Kasumi-1 (cell line): ENCODE measurements at places on chromosomes 16 and 17.

DNA sequence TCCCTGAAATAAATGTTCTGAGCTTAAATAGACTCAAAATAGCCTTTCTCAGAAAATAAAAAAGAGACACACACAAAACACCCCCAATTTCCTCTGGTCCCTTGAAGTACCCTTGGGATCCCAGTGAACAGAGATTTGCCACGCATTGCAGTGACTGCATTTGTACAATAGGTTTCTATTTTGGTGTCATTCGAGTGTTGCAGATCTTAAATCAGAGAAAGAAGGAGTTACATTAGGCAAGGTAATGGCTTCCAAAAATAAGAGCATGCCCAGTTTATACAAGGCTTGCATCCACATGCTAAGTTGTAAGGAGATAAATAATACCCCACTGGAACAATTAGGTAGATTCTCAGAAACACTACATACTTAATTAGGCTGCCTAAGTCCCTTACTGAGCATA is 2.2 kb downstream of the TOX3 start:
- no peak for DNase-seq

GRCh38 chr17:1709971-1710806 is at the start of gene TLCD2:
TSS of gene TLCD2 (minus strand) at chr17:1710377. CDS start at chr17:1710242, 135 bp downstream.
- no peak for DNase-seq

- DNase-seq: no peak
These were observed 259.9 kb upstream of the IRX3 start for GRCh38 chr16:54546521-54546920.

DNA sequence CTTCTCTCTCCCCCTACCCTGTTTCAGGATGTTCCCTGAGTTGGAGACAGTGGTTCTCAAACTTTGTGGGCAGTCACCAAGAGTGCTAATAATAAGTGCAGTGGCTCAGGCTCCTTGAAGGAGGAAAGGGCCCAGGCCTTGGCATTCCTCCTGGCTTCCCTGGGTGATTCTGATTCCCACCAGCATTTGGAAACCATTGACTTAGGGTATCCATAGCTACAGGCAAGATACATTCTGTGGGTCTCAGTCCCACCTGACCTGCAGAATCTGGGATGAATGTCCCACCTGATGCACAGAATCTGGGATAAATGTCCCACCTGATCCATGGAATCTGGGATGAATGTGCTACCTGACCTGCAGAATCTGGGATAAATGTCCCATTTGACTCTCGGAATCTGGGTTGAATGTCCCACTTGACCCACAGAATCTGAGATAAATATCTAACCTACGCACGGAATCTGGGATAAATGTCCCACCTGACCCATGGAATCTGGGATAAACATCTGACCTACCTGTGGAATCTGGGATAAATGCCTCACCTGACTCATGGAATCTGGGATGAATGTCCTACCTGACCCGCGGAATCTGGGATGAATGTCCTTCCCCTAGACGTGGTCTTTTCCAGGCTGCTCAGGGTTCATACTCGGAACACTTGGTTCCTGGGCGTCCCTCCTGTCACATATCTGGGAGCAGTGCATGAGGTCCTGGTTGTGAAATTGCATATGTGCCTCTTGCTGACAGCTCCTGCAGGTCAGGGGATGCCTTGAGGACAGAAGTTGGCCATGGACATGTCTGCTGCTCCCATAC is 136.7 kb upstream of the HS3ST2 start:
- no peak for DNase-seq

DNA sequence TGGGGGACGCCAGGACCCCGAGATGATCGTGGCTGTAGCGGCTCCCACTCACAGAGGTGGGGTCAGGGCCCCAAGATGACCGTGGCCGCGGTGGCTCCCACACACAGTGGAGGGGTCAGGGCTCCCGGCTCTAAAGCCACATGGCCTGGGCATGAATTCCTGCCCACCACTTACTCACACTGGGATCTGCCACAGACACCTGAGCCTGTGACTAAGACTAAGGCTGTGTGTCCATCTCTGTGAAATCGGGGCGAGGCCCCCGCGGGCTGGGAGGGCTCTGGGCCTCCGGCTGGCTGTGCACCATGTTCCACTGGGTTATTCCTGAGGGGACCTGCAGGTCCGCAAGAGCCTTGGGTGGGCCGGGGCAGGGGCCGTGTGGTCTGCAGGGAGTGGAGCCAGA is 18.5 kb downstream of the ZFPM1 start:
- no peak for DNase-seq

DNA sequence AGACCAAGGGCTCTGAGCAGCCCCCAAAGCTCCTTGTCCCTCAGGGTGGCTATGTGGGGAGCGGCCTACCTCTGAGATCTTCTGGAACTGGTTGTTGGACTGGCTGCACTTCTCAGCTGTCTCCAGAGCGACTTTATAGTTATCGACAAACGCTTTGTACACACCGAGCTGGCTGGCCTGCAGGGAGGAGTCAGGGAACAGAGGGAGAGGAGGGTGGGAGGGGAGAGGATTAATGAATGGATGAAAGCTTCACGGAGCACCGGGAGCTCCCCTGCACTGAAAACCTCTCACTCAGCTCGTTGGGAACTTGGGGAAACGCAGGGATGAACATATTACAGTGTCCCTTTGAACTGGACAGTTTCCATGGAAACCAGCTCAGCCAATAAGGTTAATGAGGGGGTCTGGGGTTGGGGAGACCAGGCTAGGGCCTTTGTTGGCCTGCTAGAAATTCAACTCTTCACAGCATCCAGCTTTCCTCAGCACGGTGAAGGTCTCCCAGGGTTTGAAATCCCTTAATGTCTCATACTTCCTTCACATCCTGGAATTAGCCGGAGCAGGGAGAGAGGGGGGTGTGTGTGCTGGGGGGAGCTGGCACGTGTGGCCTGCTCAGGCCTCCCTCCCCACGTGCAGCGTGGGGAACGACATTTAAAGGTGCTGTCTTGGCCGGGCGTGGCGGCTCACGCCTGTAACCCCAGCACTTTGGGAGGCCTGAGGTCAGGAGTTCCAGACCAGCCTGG is 86.7 kb downstream of the TIMM22 start:
- DNase-seq: no peak

GRCh38 chr17:35765086-35765710 is 4.5 kb downstream of the C17orf50 start:
- DNase-seq: no peak

GRCh38 chr16:70381604-70382342 is 35.1 kb downstream of the DDX19A start:
- no peak for DNase-seq

DNA sequence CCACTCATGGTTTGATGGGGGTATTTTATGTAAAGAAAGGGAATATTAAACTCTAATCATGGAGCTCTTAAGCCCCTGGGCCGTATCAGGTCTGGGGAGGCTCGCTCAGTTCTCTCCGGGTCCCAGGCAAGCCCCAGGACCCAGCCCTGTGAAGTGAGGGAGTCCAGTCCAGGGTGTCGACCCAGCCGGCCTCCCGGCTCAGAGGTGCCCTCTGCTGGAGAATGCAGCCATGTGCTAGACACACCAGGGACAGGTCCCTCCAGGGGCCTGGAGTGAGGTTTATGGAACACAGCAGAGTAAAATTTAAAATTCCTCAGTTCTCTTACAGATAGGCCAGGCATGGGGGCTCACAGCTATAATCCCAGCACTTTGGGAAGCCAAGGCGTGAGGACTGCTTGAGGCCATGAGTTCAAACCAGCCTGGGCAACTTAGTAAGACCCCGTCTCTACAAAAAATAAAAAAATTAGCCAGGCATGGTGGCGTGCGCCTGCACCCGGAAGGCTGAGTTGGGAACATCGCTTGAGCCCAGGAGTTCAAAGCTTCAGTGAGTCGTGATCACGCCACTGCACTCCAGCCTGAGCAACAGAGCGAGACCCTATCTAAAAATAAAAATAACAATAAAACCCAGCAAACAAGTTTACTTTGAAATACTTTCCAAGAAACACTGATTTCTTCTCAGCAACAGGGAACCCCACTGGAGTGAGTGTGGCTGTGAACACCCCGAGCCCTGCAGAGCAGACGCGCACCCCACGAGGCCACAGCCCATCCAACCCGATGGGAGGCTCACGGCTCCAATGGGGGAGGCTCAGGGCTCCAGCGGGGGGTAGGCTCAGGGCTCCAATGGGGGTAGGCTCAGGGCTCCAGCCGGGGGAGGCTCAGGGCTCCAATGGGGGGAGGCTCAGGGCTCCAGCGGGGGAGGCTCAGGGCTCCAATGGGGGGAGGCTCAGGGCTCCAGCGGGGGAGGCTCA is 72.2 kb downstream of the ZNF778 start:
- peak; percentile 74 for DNase-seq

DNA sequence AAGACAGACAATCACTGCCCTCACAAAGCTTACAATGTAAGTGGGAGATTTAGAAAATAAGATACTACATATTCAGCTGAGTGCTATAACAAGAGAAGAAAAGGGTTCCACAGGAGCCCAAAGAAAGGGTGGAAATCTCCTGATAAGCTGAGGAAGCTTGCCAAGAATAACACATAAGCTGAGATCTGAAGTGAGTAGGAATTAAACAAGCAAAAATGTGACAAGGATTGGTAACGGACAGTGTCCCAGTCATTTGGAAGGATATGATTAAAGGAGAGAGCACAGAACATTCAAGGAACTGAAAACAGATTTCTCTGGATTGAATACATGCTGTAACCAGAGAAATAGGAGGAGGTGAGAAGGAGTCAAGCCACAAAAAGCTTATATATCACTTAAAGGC is 13.0 kb downstream of the CDYL2 start:
- no peak for DNase-seq

DNA sequence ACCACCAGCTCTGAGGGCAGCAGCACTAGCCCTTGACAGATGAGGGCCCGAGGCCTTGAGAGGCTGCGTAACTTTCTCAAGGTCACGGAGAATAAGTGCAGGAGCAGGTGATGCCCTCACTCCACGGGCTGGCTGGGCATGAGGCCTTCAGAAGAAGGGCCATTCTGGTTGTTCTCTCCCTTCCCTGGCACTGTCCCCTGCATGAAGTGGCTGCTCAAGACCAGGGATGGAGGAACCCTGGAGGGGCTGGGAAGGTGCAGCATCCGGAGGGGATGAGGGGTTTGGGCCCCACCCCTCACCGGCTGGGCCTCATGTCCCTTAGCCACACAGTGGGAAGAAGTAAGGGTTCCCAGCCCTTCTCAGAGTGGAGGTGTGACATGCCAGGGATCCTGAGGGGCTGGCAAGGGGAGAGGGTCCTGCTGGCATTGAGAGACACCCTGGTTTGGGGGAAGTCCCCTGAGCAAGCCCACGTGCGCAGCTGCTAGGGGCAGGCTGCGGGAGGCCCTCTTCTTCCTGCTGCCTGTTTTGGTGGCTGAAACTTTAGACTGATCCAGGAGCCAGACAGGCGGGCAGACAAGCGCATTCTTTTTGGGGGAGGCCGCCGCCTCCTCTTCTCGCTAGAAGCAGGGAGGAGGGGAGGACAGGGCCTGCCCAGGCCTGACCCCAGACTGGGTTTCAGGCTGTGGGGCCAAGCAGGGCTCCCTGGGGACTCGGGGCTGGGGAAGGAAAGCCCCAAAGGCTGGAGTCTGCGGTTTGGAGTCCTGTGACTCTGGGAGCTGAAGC is 74.0 kb downstream of the N4BP1 start:
- DNase-seq: peak; percentile 72

DNA sequence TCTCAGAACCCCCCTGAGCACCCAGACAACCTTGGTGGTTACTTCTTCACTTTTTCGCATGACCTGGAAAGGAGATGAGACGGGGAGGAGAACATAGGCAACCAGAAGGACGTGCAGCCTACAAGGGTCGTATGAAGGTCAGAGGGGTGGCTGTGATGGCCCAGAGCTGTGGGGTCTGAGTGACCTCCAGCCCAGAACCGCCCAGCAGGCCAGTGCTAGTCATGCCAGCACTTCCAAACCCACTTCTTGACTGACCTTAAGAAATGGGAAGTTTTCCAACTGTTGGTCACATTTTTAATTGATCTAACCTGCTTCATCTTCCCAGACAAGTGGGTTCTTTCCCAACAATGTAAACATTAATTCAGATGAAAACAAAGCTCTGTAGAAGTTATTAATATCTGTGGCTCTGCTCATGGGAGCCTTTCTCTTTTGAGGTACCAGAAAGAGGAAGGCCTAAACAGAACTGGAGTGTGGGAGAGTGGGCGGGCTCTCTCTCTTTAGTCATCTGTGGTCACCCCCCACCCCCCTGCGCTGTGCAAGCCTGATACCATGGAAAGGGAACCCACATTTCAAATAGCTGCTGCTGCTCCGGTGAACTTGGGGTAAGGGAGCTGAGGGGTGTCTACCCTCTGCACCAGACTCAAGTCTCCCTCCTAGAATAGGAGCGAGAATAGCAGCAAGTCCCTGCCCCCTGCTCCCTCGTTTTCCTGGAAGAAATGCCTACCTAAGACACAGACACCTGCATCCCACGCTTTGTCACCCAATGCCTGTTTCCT is 101.6 kb downstream of the RAB11FIP4 start:
- DNase-seq: peak; percentile 95

- DNase-seq: peak; percentile 69
These were observed 115.5 kb upstream of the SMURF2 start for GRCh38 chr17:64777415-64778239.

DNA sequence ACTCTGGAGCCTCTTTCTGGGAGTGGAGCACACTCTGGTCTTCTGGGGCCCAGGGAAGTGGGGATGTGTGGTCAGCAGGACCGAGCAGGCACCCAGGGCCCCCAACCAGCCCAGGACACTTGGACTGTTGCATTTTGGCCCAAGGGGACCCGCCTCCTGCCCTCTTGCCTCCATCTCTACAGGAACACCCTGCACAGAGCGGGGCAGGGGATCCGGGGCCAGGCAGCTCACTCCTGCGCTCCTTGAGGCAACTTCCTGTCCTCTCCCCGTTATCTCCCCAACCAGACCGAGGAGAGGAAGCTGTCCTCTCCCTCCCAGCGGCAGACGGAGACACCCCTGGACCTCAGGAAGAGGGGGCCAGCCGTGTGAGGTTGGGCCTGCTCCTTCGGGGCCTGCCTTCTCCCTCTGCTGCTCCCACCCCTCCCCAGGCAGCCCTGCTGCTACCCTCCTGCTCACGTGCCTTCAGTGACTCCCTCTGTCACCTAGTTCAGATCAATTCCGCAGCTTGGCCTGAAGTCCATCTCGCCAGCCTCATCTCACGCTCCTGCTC is 10.0 kb upstream of the ATP2A3 start:
- peak; percentile 65 for DNase-seq

DNA sequence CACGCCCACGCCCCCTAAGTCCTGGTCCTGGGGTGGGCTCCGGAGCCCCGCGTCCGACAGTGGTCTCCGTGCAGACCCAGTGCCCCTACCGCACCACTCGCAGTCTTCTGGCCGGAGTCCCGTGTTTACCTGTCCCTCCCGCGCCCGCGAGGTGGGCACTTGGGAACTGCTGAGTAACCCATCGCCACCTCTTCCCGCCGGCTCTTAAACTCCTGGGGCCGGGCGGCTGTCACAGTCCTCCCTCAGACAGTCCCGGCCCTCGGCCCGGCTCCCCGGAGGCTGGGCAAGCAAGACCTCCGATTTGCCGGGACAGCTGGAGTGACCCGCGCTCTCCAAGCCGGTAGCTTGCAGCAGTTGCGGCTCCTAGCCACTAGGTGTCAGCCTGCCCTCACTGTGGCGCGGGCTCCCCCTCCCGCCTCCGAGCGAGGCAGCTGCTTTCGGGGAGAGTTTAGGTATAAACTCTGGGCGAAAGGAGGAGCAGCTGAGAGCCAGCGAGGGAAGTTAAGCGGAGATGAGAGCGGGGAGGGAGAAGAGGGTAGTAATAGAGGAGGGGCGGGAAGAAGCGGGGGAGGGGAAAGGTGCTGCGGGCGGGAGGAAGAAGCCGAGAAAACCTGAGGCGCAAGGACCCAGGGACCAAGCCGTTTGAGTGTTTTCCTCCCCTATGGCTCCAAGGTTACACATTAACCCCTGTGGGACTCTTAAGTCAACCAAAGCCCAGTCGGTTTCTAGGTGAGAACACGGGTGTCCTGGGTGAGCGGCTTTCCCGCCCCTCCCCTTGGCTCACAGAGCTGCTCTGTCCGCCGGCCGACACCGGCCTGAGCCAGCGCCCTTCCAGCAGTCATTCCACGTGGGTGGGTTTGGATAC is 826 bp upstream of the TLCD1 start:
- DNase-seq: peak; percentile 95

GRCh38 chr16:19718624-19718965 is 524 bp downstream of the IQCK start:
- no peak for DNase-seq
